Progenitor cell of endocrine pancreas (in vitro differentiated cells): ENCODE measurements at places on chromosomes 2 and 18. TPM values are rescaled to one million over a fixed set of nuclear protein-coding genes. Genes with fewer than 3 reads are reported as not detected.
A peak's percentile ranks its signal among the peaks of the same experiment; 100 is the strongest.

GRCh38 chr18:53241161-53241560 lies 901.2 kb downstream of the DCC start:
- no peak for DNase-seq
- no peak overlapping the region for H3K4me3 ChIP-seq
- H3K27me3 ChIP-seq = no peaks in the 10 kb centered on the region
- peaks cover 7% of the 10 kb centered on the region for H3K4me1 ChIP-seq
- H3K36me3 ChIP-seq = no peaks in the 10 kb centered on the region

DNA sequence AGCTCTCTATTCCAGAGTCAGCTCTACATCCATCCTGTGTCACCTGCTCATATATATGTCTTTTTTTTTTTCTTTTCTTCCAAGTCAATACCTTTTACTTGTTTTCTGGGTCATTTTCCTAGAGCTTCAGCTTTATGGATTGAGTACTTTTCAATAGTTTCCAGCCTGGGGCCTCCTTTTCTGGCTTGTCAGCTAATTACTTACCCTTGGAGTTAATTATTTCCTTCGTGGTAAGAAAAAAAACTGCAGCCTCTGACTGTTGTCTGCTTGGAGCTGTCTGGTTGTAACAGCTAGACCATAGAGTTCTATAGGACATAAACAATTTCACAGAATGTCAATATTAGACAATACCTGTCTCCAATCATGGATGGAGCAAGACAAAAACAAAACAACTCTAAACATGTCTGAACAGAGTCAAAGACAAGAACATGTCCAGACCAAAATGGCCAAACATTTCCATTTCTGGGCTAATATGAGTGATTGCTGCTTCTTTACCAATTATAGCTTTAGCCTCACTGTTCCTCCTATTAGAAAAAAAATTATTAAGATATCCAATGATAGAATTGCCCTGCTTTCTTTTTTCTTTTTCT lies 643.1 kb downstream of the SLC4A3 start:
- H3K27ac ChIP-seq = peak overlapping the region; percentile 19
- H3K27me3 ChIP-seq = no peaks in the 10 kb centered on the region
- no peaks in the 10 kb centered on the region for H3K36me3 ChIP-seq
- no peak for DNase-seq
- peaks cover 28% of the 10 kb centered on the region for H3K4me1 ChIP-seq

GRCh38 chr18:27185897-27186296 lies 789 bp upstream of the CHST9 start:
- H3K27me3 ChIP-seq = peaks cover 9% of the 10 kb centered on the region
- H3K4me1 ChIP-seq = peaks cover 29% of the 10 kb centered on the region
- no peaks in the 10 kb centered on the region for H3K36me3 ChIP-seq
- H3K27ac ChIP-seq = peak overlapping the region; percentile 84
- peak overlapping the region; percentile 83 for H3K4me3 ChIP-seq

GRCh38 chr2:150491430-150491829 lies 4.0 kb upstream of the RND3 start:
- H3K4me3 ChIP-seq = no peak overlapping the region
- H3K36me3 ChIP-seq = no peaks in the 10 kb centered on the region
- H3K4me1 ChIP-seq = peaks cover 6% of the 10 kb centered on the region
- no peak for DNase-seq
- no peak overlapping the region for H3K27ac ChIP-seq
- H3K27me3 ChIP-seq = no peaks in the 10 kb centered on the region

UGT1A5 gene
- not detected in 2 replicates for total RNA-seq

QPCT gene
- total RNA-seq = 2.7 TPM in 2 replicates

GRCh38 chr2:160336105-160336504 lies 136.0 kb upstream of the ITGB6 start:
- H3K4me1 ChIP-seq = no peaks in the 10 kb centered on the region
- no peaks in the 10 kb centered on the region for H3K27me3 ChIP-seq
- no peak for DNase-seq
- H3K4me3 ChIP-seq = no peak overlapping the region
